ENCODE measurements at places on chromosomes 5 and 9. TPM values are rescaled to one million over a fixed set of nuclear protein-coding genes. Genes with fewer than 3 reads are reported as not detected.
A peak's percentile ranks its signal among the peaks of the same experiment; 100 is the strongest.

- no peak for DNase-seq
- H3K36me3 ChIP-seq = no peaks in the 10 kb centered on the region
- H3K4me1 ChIP-seq = peaks cover 2% of the 10 kb centered on the region
- H3K27me3 ChIP-seq = peaks cover 32% of the 10 kb centered on the region
- H3K4me3 ChIP-seq = no peak overlapping the region
Observed at GRCh38 chr5:103254921-103255320, 3.6 kb upstream of the MACIR start.

DNA sequence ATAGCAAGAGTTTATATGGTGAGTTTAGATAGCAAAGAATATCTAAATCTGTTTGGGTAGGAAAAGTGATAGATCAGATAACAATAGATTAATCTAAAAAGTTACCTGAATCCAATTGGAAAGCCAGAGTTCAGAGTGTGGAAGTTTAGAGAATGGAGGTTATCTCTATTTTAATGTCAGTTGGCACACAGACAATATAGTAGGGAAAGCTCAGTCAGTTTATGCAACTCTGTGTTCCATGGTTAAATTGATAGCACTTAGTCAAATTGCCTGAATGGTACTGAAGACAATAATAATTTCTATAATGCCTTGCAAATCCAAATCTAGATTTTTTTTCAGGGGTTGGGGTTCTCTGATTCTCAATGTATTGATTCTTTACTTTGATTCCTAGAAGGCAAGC, 77.0 kb downstream of the ARHGEF28 start:
- no peak for DNase-seq

DNA sequence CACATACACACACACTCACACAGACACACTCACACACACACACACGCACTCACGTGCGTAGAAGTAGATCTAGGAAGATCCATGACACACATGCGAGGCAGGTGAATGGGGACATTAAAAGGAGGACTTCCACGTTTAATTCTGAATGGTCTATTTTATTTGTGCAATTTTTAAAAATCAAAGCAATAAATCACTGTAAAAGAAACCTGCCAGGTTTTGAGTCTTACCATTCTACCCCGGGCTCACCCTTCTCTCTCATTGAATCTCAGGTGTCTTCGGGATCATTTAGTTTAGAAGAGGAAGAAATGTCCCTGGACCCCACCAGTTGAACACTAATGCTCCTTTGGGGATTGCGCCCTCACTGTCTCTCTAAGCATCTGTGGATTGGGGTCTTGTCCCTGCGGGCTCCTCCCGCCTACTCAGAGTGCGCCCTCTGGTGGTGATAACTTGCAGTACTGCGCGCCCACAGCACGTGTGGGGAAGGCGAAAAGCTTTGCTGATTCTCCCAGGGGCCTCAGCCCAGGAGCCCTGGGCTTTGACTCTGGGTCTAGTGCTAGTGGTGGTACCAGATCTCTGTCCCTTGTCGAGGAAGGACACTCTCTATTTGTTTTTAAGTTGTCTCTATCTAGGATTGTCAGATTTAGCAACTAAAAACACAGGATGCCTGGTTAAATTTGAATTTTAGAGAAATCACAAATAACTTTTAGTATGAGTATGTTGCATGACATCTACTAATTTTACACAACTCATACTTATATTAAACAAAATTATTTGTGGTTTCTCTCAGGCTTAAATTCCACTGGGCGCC, 34.8 kb downstream of the BOD1 start:
- H3K27ac ChIP-seq = no peak overlapping the region
- H3K4me3 ChIP-seq = no peak overlapping the region
- DNase-seq = peak; percentile 58
- no peaks in the 10 kb centered on the region for H3K4me1 ChIP-seq

The BRD3 gene
- 50.2 TPM for total RNA-seq

- H3K27me3 ChIP-seq = no peaks in the 10 kb centered on the region
- peaks cover 15% of the 10 kb centered on the region for H3K4me1 ChIP-seq
- peaks cover 7% of the 10 kb centered on the region for H3K36me3 ChIP-seq
- H3K4me3 ChIP-seq = no peak overlapping the region
Observed at GRCh38 chr5:158351485-158352125, 492.7 kb upstream of the CLINT1 start.

The C1QTNF2 gene
- total RNA-seq = not detected

The SLF1 gene
- total RNA-seq = 8.1 TPM

- no peaks in the 10 kb centered on the region for H3K4me1 ChIP-seq
- no peaks in the 10 kb centered on the region for H3K36me3 ChIP-seq
- H3K4me3 ChIP-seq = no peak overlapping the region
- no peak overlapping the region for H3K27ac ChIP-seq
- H3K27me3 ChIP-seq = no peaks in the 10 kb centered on the region
Observed at GRCh38 chr5:172383191-172383802, 71.0 kb downstream of the SH3PXD2B start.

DNA sequence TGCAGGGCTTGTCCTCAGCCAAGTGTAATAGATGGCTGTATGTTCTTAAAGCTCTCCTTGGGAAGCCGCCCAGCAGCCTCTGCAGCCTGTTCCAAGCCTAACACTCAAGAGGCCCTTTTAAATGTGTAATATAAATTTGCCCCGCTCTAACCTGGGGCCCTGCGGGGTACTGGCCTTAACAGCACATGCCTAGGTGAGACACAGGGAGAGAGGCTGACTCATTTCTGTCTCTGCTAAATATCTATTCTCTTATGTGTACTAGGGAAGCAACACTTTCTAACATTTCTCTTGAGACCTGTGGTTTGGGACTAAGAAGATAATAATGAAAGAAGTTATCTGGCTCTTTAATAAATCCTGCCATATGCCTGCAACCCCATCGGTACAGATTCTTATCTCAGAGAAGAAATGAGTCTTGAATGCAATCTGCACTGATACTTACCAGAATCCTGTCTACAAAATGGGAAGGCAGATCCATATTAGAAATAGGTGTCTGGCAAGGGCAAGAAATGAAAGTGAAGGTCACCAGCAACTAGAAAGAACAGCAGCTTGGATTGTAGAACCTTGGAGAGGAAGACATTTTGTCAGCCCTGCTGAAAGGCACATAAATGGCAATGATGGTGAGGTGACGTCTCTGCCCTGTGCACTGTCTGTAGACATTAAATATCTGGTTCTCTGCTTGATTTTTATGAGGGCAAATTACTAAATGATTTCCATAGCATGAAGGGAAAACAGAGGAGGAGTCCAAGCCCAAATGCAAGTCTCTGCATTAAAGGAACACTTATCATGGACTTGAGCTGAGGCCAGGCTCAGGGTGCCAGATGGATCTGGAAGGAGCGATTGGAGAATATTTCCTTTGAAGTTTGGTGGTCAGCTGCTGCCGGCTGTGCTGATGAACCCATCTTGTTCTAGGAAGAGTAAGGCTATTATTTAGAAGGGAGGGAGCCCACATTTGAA, 14.5 kb upstream of the TGFBI start:
- no peaks in the 10 kb centered on the region for H3K4me1 ChIP-seq
- H3K4me3 ChIP-seq = no peak overlapping the region
- no peak for DNase-seq
- H3K27ac ChIP-seq = peak overlapping the region; percentile 58
- peaks cover 13% of the 10 kb centered on the region for H3K27me3 ChIP-seq
- H3K36me3 ChIP-seq = no peaks in the 10 kb centered on the region

DNA sequence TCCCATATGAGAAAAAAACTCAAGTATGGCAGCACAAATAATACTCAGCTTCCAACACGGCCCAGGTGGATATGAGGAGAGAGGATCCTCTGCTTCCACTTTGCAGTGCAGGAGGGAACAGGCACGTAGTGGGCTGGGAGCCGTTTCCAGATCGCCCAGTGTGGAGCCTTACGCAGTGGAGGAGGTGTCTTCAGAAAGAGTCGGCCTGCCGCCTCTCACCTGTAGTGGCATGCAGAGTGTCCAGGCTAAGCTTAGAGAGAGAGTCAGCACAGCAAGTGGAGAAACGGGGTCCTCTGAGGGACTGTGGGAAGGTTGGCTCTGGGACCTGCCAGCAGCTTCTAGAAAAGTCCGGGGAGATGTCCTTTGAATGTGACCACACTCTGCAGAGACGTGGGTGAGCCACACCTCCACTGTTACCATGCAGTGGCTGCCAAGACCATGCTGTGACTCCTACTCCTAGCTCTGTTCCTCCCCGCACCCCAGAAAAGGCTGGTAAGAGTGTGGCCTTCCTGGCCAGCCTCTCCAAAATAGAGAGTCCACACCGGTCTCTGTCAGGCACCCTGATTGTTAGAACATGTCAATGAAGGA, 3.5 kb upstream of the SEMA4D start:
- peak overlapping the region; percentile 80 for H3K27ac ChIP-seq
- peaks cover under 1% of the 10 kb centered on the region for H3K36me3 ChIP-seq
- H3K4me1 ChIP-seq = peaks cover 69% of the 10 kb centered on the region
- H3K27me3 ChIP-seq = no peaks in the 10 kb centered on the region
- peak overlapping the region; percentile 76 for H3K4me3 ChIP-seq
- DNase-seq = no peak

Data from activated T-cell treated with anti-CD3 and anti-CD28 coated beads, Interleukin-2, amount 50 U/mL, for 72 hours (primary cell).